ENCODE measurements at places on chromosomes 2 and 18.

- no peak for DNase-seq
Observed at GRCh38 chr2:233075141-233075965, 15.2 kb downstream of the INPP5D start.

GRCh38 chr2:231987124-231987727, 25.7 kb downstream of the DIS3L2 start:
- DNase-seq = no peak

- no peak for DNase-seq
Observed at GRCh38 chr2:177767768-177768167, 304.8 kb downstream of the PDE11A start.

- no peak for DNase-seq
Observed at GRCh38 chr2:66494708-66495107, 59.8 kb downstream of the MEIS1 start.

DNA sequence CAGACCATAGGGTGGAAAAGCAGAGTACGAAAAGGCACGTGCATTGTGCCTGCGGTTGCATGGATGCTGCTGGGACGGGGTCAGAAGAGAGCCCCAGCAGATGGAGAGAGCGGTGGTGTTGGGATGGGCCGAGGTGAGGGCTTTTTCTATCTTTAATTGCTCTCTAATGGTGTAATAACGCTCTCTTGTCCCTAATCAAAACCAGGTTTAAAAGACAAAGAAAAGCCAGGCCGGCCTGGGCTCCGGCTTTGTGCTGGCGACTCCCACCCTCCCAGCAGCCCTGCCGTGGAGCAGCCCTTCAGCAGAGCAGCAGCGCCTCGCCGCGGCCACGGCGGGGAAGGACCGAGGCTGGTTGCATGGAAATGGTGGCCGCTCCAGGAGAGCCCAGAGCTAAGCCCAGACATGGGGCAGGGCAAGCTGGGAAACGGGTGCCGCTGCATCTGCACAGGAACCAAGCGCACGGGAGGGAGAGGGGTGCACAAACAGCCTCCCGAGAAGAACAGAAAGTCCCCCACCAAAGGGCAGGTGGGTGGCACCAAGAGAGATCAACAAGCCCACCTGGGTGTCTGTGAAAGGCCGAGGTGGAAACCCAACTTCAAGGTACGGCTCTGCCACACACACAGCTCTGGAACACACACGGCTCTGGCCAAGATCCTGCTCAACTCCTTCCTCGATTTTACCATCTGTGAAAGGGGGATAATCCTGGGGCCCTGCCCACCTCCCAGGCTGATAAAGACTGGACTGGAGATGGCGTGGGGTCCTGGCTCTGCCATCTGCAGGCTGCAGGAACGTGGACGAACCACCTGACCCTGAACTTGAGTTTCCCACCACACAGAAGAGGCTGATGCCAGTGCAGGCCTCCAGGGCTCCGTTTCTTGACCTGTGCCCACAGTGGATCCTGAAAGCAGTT, 15.0 kb downstream of the HS1BP3 start:
- no peak for DNase-seq
